ENCODE measurements at places on chromosomes 13 and 19.

DNA sequence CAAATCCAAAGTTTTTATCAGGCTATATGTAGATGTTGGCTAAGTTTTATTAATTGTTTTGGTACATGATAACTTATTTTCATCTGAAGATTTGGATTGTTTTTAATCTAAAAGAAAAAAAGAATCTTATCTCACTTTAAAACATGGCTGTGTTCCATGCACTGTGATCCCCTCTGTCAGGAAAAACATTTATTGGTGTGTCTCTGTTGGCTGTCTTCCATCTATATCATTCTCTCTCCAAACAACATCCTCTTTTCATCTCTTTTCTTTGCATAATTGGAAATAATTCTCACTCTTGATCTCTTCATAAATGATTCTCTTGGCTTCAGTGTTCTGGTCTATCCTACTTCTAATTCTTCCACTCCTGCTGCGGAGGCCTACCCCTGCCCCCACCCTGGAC lies 4.2 kb downstream of the NALCN start:
- no peaks in the 10 kb centered on the region for H3K36me3 ChIP-seq
- no peaks in the 10 kb centered on the region for H3K27me3 ChIP-seq
- H3K27ac ChIP-seq: no peak overlapping the region
- no peaks in the 10 kb centered on the region for H3K4me1 ChIP-seq
- no peak for DNase-seq

GRCh38 chr19:14114854-14115253 lies 2.7 kb downstream of the PRKACA start:
- DNase-seq: peak; percentile 30
- no peaks in the 10 kb centered on the region for H3K27me3 ChIP-seq
- H3K36me3 ChIP-seq: no peaks in the 10 kb centered on the region
- peaks cover 60% of the 10 kb centered on the region for H3K4me1 ChIP-seq
- H3K4me3 ChIP-seq: no peak overlapping the region

- no peaks in the 10 kb centered on the region for H3K36me3 ChIP-seq
- no peak overlapping the region for H3K27ac ChIP-seq
- DNase-seq: no peak
- no peak overlapping the region for H3K4me3 ChIP-seq
Observed at GRCh38 chr19:5452594-5453565, 2.3 kb upstream of the ZNRF4 start.

DNA sequence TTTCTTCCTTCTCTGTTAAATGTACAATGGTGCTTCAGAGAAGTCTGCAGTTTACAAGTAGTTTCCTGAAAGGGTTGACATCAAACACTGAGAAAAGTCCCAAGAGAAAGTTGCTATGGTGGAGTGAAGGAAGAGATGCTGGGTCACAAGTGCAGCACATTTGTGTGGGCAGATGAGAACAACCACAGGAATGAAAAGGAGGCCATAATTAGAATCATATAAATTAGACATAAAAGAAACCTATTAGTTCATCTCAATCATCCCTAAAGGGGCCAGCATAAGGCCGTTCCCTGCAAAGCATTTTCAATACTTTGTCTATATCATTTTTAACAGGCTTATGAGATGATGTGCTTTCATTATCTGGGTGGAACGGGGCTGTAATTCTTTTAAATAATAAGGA lies 359.2 kb downstream of the IRS2 start:
- H3K27me3 ChIP-seq: no peaks in the 10 kb centered on the region
- no peak overlapping the region for H3K4me3 ChIP-seq
- no peaks in the 10 kb centered on the region for H3K36me3 ChIP-seq
- no peak overlapping the region for H3K27ac ChIP-seq
- no peaks in the 10 kb centered on the region for H3K4me1 ChIP-seq

DNA sequence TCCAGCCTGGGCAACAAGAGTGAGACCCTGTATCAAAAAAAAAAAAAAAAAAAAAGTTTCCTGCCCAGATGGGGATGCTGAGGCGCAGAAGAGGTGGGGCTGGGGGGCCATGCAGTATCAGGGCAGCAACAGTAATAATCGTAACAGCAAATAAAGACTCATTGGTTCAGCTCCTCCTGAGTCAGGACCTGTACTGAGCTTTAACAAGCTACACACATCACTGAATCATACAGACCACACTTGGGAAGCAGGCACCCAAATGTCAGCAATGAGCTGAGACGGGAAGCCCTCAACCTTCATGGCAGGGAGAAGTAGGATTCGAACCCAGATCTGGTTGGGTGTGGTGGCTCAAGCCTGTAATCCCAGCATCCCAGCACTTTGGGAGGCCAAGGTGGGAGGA lies 10.6 kb upstream of the DPF1 start:
- H3K36me3 ChIP-seq: no peaks in the 10 kb centered on the region
- H3K27ac ChIP-seq: no peak overlapping the region
- DNase-seq: no peak
- no peak overlapping the region for H3K4me3 ChIP-seq
- no peaks in the 10 kb centered on the region for H3K27me3 ChIP-seq

- H3K4me1 ChIP-seq: no peaks in the 10 kb centered on the region
- no peak overlapping the region for H3K4me3 ChIP-seq
- H3K27me3 ChIP-seq: no peaks in the 10 kb centered on the region
- H3K36me3 ChIP-seq: no peaks in the 10 kb centered on the region
- DNase-seq: no peak
Observed at GRCh38 chr13:101209206-101209893, 207.0 kb downstream of the NALCN start.

DNA sequence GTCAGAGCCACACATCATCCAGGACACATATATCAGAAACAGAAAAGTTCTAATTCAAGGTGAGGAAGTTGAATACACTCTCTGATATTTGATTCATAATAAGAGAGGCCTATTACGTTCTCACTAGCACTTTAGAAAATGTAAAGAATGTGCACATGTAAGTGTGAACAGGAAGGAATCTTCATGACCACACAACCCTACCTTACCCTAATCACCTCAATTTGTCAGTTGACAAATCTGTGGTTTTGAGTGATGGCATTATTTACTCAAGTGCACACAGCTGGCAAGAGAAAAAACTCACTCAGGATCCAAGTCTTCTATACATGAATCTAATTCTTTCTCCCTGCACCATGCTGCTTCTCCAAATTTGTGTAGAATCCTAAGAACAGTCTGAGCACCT lies 445.8 kb downstream of the SUCLA2 start:
- no peaks in the 10 kb centered on the region for H3K36me3 ChIP-seq
- no peak overlapping the region for H3K4me3 ChIP-seq
- no peak for DNase-seq
- no peaks in the 10 kb centered on the region for H3K27me3 ChIP-seq
- no peaks in the 10 kb centered on the region for H3K4me1 ChIP-seq

- H3K27me3 ChIP-seq: no peaks in the 10 kb centered on the region
- H3K4me1 ChIP-seq: no peaks in the 10 kb centered on the region
- H3K27ac ChIP-seq: no peak overlapping the region
- no peaks in the 10 kb centered on the region for H3K36me3 ChIP-seq
Observed at GRCh38 chr13:106865716-106866440, 297.9 kb upstream of the ARGLU1 start.

GRCh38 chr13:75801388-75801945 lies 165.3 kb downstream of the LMO7 start:
- peaks cover 8% of the 10 kb centered on the region for H3K36me3 ChIP-seq
- no peaks in the 10 kb centered on the region for H3K27me3 ChIP-seq
- H3K27ac ChIP-seq: no peak overlapping the region
- H3K4me1 ChIP-seq: no peaks in the 10 kb centered on the region
- no peak for DNase-seq

- H3K27ac ChIP-seq: no peak overlapping the region
- DNase-seq: no peak
- H3K36me3 ChIP-seq: no peaks in the 10 kb centered on the region
- H3K4me1 ChIP-seq: no peaks in the 10 kb centered on the region
Observed at GRCh38 chr19:17487284-17488121, 17.2 kb downstream of the SLC27A1 start.

DNA sequence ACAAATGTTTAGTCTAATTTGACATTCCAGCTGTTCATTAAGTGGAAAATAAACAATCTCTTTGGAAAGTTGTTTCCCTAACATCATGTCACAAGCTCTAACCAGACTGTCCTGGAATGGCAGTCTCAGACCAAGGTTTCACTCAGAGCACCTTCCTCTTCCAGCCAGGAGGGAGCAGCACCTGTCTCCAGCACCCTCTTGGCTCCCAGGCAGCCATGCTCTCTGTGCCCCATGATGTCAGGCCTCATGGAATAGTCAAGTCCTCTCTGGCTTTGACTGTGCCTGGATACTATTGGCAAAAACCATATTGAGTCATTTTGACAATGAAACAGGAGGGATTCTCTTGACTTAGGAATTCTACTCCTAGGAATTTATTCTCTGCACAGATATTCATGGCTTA lies 171.4 kb downstream of the OXGR1 start:
- H3K36me3 ChIP-seq: no peaks in the 10 kb centered on the region
- H3K4me1 ChIP-seq: peaks cover 10% of the 10 kb centered on the region

- H3K27me3 ChIP-seq: no peaks in the 10 kb centered on the region
- H3K27ac ChIP-seq: no peak overlapping the region
- no peak overlapping the region for H3K4me3 ChIP-seq
- H3K4me1 ChIP-seq: peaks cover 24% of the 10 kb centered on the region
Observed at GRCh38 chr13:31049833-31050232, 111.9 kb downstream of the HSPH1 start.

GRCh38 chr13:44868397-44868796 lies 120.9 kb downstream of the NUFIP1 start:
- no peak overlapping the region for H3K4me3 ChIP-seq
- H3K36me3 ChIP-seq: no peaks in the 10 kb centered on the region
- no peaks in the 10 kb centered on the region for H3K27me3 ChIP-seq
- no peak for DNase-seq
- H3K4me1 ChIP-seq: peaks cover 5% of the 10 kb centered on the region

- H3K27ac ChIP-seq: peak overlapping the region; percentile 82
- peak overlapping the region; percentile 51 for H3K4me3 ChIP-seq
- no peak for DNase-seq
- H3K4me1 ChIP-seq: peaks cover 18% of the 10 kb centered on the region
Observed at GRCh38 chr19:14381689-14382474, 638 bp downstream of the ADGRE5 start.

DNA sequence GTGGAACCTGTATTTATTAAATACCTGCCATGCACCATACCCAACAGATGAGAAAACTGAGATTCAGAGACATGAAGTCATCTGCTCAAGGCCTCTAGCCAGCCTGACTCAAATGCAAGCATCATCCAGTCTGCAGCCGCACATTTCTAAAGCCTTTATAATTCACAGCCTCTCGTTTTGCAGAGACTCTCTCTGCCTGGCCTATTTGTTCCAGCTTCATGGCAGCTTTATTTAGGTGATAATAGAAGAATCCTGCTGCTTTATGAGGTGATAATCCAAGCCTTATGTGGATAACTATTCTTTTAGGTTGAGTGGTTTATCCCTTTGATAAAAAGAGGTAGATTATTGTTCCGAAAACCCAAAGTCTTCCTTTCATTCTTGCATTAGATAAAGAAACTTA lies 58.4 kb downstream of the OXGR1 start:
- no peak overlapping the region for H3K27ac ChIP-seq
- no peaks in the 10 kb centered on the region for H3K36me3 ChIP-seq
- no peaks in the 10 kb centered on the region for H3K27me3 ChIP-seq
- no peaks in the 10 kb centered on the region for H3K4me1 ChIP-seq
- DNase-seq: no peak
- H3K4me3 ChIP-seq: no peak overlapping the region
